Naive B cell (primary cell): ENCODE measurements at places on chromosomes 13 and 19. TPM values are rescaled to one million over a fixed set of nuclear protein-coding genes. Genes with fewer than 3 reads are reported as not detected.

DNA sequence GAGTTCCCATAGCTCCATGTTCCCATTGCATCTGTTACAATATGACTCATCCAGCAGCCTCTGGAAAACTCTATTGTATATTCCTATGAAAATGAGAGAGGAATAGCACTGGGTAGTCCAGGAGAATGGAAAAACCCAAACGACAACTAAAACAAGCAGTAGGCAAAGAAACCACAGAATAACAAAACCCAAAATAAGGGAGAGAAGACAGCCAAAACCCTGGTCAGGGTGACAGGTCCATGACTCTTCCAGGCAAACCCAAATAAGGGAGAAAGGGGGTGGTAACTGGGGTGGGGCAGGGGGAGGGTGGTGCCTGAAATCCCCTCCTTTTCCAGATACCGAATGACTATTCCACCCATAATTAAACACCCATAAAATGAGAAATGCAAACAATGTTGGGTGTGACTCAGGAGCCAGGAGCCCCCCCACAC, 4.0 kb upstream of the ZNF8 start:
- no peak for DNase-seq

DNA sequence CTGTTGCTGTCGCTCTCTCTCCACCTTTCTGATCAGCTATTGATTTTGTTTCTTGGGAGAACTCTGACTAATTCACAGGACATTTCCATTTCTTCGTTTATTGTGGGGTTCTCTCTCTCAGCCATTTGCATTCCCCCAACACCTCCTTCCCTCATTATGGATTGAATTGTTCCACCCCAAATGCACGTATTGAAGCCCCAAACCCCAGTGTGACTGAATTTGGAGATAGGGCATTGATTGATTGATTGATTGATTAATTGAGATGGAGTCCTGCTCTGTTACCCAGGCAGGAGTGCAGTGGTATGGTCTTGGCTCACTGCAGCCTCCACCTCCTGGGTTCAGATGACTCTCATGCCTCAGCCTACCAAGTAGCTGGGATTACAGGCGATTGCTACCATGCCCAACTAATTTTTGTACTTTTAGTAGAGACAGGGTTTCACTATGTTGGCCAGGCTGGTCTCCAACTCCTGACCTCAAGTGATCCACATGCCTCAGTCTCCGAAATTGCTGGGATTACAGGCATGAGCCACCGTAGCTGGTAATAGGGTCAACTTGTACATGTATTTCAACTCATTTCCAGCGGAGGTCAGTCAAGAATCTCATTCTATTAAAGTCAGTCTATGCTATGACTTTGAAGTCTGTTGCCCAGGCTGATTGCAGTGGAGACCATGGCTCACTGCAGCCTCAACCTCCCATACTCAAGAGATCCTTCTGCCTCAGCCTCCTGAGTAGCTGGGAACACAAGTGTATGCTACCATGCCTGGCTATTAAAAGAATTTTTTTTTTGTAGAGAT, 13.6 kb downstream of the NFILZ start:
- DNase-seq, result no peak

DNA sequence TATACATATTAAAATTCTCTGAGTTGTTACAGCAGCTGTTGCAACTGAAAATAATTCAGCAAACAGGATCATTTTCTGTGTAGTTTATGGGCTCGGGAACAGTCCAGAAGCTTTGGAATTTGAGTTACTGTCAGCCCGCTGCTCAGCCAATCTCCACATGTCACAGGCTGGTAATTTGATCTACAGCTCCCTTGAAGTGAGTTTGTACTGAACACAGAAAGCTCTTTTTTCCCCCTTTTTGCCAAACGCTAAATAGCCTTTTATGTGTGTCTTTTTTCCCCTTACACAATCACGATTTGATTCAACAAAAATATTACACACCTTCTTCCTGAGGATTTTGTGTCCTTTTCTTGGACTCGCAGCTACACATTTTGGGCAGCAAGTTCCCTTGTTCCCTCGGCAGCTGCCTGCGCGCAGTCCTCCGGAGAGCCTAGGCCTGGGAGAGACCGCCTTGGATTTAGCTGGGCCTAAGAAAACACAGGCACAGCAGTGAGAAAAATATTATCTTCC, 371.4 kb downstream of the KCNRG start:
- DNase-seq, result no peak

DNA sequence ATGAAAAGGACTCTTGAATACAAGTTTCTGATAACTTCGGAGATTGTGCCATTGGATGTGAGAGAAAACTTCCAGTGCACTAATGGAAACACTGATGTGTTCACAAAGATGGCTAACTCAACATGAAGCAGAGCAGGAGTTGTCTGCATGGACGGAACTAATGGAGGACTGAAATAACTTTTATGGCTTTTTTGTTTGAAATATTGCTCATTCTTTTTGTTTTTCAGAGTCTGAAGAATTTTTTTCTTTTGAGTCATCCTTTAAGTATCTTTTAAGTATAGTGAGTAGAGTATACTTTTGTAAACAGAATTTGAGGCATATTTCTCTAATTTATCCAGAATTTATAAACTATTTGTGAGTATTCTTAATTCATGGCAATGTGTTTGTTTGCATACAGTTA, 25.7 kb downstream of the CRYL1 start:
- DNase-seq, result no peak

DNA sequence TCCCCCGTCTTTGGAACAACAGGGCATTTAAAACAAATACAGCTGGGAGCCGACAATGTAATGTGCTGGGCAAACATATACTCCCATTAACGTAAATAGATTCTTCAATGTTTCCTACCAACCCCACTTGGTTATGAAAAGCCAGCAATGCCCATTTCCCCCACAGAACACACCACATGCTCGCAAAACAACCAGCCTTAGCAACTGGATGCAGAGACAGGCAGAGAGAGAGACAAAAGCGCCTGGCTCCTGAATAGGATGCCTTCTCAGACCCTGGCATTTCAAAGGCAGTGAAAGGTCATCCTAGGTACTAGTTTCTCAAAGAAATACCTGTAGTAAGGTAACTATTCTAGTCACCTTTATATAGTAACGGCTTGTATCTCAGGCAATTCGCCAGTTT, 462.9 kb downstream of the ITGBL1 start:
- no peak for DNase-seq

- DNase-seq, result no peak
Measured at GRCh38 chr13:111117289-111117688, 2.2 kb downstream of the ARHGEF7 start.

DNA sequence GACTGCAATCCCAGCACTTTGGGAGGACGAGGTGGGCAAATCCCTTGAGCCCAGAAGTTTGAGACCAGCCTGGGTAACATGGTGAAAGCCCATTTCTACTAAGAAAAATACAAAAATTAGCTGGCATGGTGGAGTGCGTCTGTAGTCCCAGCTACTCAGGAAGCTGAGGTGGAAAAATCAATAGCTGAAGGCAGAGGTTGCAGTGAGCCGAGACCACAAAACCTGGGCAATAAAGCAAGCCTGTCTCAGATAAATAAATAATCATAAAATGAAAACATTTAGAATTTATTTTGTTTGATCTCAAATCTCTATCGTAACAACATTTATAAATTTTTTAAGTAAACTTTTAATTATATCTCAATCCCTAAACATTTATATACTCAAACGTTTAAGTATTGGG, 36.6 kb downstream of the USP12 start:
- DNase-seq, result no peak

- DNase-seq, result no peak
Measured at GRCh38 chr19:2468596-2468995, 7.3 kb upstream of the GADD45B start.

DNA sequence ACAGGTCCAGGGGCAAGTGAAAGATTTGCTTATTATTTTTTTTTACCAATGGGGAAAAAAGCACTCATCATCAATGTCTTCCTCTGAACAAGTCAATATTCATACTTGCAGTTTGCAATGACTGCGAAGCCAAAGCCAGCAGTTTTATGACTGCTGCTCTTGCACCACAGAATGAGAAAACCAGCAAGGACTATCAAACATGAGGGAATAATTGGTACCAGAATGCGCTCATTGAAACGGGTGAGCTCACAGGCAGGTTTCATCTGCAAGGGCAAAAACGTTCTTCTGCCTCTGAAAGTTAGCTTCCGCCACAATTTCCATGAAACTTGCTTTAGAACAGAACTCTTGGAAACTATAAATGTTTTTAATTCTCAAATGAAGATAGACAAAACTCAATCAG, 5.5 kb downstream of the DLEU7 start:
- DNase-seq, result no peak

DNA sequence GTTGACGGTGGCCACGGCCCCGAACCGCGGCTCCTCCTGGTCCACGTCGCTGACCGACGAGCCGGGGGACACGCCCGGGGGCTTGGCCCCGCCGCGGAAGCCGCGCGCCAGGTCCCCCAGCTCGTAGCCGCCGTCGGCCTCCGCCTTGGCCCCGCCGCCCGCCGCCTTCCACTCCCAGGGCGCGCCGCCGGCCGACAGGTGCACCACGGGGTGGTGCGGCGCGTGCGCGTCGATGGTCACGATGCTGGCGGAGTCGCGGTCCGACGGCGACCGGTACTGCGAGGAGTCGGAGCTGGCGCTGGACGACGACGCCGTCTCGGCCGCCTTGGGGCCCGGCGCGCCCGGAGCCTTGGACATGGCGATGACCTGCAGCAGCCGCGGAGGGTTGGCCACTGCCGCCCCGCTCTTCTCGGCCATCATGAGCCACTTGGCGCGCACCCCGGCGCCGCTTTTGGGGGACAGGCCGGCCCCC, 9.0 kb downstream of the PLPPR3 start:
- DNase-seq, result no peak

- no peak for DNase-seq
Measured at GRCh38 chr19:46492841-46493235, 2.8 kb downstream of the PNMA8B start.

DNA sequence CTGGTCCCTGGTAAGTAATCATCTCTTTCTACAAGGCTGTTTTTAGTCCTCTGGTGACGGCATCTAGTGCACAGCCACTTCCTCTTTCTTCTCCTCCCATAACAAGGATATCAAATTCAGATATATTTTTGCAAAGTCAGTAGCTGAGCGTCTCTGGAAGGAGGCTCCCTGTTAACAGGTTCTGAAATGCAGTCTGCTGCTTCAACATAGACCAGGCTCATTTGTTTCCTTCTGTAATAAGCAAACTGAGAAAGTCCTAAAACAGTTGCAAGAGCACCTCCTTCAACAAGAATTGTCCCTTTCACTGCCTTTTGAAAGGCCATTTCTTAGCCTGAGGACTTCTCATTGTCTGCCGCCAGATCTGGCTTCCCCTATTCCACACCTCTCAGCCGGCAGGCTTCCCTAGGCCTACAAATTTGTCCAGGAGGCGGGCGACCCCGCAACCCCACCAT, 7.4 kb upstream of the ZSCAN5A start:
- peak; percentile 12 for DNase-seq

GRCh38 chr19:15635016-15635805, 5.5 kb upstream of the CYP4F3 start:
- DNase-seq, result no peak

- DNase-seq, result no peak
Measured at GRCh38 chr19:42284591-42285341, 15.7 kb downstream of the CIC start.

DNA sequence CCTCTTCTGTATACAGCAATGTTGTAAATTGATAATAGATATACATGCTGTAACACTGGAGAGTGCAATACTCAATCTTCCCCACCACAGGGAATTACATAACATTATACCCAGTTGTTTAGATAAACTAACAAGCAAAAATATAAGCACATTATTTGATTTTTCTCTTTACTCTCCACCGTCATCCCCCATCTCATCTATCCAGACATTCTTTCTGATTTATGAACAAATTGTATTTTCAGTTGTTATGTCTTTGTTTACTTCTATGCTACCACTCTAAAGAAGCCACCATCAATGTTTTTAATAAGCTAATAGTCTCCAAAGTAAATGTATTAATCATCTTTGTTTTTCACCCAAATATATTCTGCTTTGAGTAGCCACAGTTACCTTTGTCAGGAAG, 490.7 kb upstream of the GPC6 start:
- DNase-seq, result no peak

- no peak for DNase-seq
Measured at GRCh38 chr19:44855606-44856005, 9.5 kb downstream of the NECTIN2 start.

GRCh38 chr19:8391198-8392016, 1.2 kb downstream of the RAB11B start:
- no peak for DNase-seq

GRCh38 chr13:105087945-105088344, 1447.5 kb downstream of the EFNB2 start:
- DNase-seq, result no peak

GRCh38 chr19:39381910-39382611, 8.8 kb downstream of the PAF1 start:
- DNase-seq, result no peak

DNA sequence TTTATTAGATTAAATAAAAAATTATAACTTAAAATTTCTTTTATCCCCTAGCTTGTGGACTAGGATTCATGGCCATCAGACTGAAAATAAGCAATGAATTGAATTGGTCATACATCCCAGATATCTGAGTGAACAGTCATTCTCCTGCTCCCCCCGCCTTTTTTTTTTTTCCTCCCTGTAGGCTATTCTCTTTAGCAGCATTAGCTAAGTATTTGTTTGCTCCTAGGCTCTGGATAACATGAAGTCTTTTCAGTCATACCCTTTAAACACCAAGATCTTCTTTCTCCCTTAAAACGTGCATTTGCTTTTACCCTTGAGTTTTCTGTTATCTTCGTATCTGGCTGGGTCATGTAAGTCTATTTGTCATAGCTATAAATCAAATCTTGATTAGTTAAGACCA, 866.7 kb upstream of the SPRY2 start:
- no peak for DNase-seq

- no peak for DNase-seq
Measured at GRCh38 chr13:44188257-44188656, 185.4 kb upstream of the SERP2 start.

DNA sequence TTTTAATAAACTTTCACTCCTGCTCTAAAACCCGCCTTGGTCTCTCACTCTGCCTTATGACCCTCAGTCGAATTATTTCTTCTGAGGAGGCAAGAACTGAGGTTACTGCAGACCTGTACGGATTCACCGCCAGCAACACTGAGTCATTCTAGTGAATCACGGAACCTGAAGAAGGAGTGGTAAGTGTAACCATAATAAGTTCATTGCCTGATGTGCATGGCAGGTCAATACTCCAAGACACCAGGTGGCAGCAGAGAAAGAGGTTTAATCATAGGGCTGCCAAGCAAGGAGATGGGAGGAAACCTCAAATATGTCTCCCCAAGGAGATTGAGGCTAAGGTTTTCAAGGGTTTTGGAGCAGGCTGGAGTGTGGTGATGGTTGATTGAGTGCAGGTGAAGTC, 204.3 kb upstream of the IPO5 start:
- DNase-seq, result no peak

The HNRNPUL1 gene
- 26.2 TPM for polyA plus RNA-seq

The APOC4 gene
- polyA plus RNA-seq, result not detected

The CYP2A7 gene
- not detected for polyA plus RNA-seq

The CCL25 gene
- polyA plus RNA-seq, result not detected

The MEIOSIN gene
- not detected for polyA plus RNA-seq

The IFNL4 gene
- not detected for polyA plus RNA-seq

The CYP2S1 gene
- polyA plus RNA-seq, result not detected

The ATXN8OS gene
- polyA plus RNA-seq, result not detected

The PSG2 gene
- polyA plus RNA-seq, result not detected

The SYT3 gene
- 0.11 TPM for polyA plus RNA-seq

The FFAR3 gene
- not detected for polyA plus RNA-seq

The SELENOV gene
- not detected for polyA plus RNA-seq
